Inflammatory macrophage (primary cell): ENCODE measurements at places on chromosomes 12 and 14.

DNA sequence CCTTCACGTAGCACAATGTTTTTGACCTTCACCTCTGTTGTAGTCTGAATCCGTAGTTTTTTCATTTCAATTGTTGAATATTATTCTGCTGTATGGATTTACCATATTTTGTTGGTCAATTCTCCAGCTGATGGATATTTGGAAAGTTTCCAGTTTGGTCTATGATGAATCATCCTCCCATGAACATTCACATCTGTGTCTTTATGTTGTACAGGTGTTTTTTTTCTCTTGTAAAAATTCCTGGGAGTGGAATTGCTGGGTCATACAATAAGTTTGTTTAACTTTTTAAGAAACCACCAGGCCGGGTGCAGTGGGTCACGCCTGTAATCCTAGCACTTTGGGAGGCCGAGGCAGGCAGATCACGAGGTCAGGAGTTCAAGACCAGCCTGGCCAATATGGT lies 36.7 kb upstream of the GNG2 start:
- no peak for DNase-seq

- DNase-seq: no peak
Measured at GRCh38 chr14:88043529-88044443, 38.9 kb downstream of the GPR65 start.

DNA sequence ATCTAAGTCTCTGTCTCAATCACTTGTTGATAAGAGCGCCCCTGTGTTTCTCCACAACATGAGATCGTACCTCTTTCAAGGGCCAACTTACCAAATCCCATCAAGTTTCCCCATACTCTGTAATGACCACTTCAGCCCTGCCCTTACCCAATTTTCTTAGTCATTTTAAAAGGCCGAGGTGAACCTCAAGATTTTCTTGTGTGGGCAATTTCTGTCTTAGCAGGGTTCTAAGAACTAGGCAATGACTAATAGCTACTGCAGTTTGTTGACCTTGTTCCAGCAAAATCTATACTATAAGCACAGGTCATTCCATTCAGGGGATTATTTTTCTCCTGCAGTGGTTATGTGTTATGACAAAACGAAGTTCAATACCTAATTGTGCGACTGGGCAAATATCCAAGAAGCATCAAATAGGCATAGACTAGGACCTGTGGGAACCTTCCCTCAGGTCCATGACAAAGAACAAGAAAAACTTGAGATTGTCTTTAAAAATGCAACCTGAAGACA lies 359.8 kb downstream of the PCNX1 start:
- DNase-seq: peak; percentile 85

DNA sequence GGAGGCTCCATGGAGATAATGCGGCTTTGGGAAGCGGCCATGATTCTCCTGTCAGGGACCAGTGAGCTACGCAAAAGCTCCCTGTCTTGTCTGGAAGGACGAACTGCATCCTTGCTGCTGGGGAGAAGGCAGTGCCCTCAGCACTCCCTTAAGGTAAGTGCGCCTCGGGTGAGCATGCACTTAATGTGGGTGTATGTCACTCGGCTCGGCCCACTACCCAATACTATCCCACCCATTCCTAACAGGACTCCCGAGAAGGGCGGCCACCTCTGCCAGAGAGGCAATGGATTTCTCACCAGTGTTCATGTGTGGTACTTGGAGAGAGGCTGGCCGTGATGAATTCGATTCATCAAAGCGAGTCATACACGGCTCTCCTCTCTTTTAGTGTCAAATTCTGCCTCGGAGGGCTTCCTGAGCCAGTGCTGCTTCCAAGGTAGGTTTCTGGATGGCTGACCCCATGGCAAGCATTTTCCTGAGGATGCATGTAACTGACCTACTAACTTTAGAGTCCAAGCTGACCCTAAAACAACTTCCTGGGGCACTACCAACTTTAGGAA lies 151.7 kb upstream of the RTL1 start:
- no peak for DNase-seq
